ENCODE measurements at places on chromosomes 12 and 14.
A peak's percentile ranks its signal among the peaks of the same experiment; 100 is the strongest.

DNA sequence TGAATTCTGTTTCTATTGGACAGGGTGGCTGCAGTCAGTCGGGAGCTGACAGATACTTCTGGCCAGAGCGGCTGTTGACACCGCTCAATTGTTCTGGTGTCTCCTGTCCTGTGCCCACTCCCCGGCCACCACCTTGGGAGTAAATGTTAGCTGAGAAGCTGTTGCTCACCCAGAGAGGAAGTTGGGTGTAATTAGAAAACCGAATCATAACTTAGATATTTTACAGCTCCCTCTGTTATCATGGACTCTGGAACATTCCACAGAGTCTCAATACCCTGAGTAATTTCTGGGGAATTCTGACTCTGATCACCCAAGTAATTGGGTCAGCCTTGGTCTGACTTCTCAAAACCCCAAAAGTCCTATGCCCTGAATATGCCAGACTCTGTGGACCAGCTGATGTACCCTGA lies 58.3 kb upstream of the RFLNA start:
- no peak for DNase-seq

DNA sequence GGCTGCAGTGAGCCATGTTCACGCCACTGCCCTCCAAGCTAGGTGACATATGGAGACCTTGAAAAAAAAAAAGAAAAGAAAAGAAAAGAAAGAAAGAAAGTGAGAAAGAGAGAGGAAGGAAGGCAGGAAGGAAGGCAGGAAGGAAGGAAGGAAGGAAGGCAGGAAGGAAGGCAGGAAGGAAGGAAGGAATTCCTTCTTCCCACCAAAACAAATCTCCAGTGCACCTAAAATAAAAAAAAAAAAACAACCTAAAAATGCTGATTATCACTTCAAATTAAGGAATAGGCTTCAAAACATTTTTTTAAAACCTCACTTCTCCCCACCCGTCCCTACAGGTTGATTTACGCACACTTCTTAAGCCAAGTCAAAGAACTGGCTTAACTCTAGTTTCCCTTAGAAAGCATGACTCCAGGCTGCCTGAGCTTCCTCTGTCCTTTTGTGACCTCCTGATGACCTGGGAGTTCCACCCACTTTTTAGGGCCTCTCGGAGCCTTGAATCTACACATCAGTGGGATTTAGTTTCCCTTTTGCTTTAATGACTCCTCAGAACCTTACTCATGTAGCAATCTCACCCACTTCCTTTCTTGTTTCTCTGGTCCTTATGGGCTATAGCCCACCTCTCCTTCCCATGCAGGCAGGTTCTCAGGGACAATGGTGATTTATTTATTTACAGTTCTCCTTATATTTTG lies 18.6 kb downstream of the DUSP6 start:
- no peak for DNase-seq

DNA sequence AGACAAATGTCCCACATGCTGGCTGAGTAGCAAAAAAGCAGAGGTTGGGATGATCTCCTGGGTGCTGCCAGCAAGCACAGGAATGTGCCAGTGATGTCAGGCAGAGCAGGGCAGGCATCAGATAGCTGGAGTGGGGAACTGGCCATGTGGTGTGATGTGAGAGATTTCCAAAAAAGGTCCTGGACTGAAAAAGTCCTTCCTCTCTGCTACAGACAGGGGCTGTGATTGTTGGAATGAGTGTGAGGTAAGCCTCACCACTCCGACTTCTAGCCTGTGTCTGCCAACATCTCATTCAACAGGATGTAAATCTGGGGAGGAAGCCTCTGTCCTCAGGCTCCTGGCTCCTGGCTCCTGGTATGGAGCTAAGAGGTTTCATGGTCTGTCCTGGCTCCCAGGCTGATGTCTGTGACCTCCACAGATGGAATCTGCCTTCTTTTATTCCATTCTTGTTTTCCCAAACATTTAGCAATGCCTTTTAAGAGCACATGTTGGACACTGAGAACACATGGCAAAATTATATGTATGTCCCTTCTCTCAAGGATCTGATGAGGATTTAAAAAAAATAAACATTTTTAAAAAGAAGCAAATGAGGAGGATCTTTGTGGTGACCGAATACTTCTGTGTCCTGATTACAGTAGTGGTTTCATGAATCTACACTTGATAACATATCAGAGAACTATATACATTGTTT lies 50.1 kb upstream of the STK38L start:
- DNase-seq: peak; percentile 10

GRCh38 chr14:67514650-67515385 lies 18.3 kb upstream of the PLEKHH1 start:
- DNase-seq: peak; percentile 15

GRCh38 chr12:97754306-97754705 lies 291.7 kb downstream of the RMST start:
- DNase-seq: no peak

DNA sequence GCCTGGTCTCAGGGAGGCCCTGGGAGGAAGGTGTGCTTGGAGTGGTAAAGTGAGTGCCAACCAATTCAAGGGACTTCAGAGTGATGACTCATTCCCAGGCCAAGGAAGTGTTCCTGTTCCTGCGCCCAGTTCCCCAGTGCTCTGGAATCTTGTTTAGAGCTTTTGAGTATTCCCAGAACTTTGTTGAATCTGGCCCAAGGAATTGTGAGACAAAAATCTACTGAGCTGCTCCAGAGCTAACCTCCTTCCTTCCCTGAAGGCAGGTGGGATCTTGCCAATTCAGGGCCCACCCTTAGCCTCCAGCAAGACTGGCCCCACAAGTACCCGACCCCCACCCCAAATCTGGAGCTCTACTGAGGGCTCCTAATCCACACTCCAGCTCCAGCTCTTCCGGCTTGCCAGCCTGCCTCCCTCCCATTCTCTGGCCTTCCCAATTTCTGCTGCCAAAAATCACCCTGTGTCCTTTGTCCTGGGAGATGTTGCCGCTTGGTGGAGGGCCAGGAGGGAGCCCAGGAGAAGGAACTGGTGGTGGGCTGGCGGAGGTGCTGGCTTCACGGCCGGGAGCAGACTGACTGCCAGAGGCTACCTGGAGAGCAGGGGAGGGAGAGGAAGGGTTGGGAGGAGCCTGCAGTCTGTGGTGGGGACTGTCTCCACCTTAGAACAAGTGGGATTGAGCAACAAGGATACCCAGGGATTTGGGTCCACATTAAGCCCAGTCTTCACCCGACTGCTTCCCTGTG lies 2.0 kb upstream of the ATN1 start:
- DNase-seq: peak; percentile 72
